ENCODE measurements at places on chromosomes 2 and 18. TPM values are rescaled to one million over a fixed set of nuclear protein-coding genes. Genes with fewer than 3 reads are reported as not detected.
A peak's percentile ranks its signal among the peaks of the same experiment; 100 is the strongest.

Gene FBXO15
- total RNA-seq, result 2.2 TPM

Gene PTH2R
- total RNA-seq, result not detected

DNA sequence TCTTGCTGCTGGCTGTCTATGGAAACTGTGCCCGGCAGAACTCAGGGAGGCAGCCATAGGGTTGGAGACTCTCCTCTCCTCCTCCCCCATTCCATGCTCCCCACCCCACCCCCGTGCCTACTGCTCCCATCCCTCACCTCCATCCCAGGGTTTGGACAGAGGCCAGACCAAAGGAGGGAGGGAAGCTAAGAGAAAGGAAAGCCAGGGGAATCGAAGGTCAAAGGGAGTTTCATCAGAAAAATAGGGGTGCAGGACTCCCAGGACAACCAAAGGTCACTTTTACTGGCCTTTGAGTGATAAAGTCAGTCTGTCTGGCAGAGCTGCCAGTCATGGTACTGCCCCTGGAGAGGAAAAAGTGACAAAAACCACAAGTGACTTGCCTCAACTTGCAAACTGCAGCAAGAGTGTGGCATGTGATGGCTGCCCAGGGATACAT lies 187.3 kb upstream of the CTAGE1 start:
- DNase-seq, result no peak

- DNase-seq, result peak; percentile 62
Observed at GRCh38 chr2:86079981-86080911, 25.4 kb downstream of the POLR1A start.

DNA sequence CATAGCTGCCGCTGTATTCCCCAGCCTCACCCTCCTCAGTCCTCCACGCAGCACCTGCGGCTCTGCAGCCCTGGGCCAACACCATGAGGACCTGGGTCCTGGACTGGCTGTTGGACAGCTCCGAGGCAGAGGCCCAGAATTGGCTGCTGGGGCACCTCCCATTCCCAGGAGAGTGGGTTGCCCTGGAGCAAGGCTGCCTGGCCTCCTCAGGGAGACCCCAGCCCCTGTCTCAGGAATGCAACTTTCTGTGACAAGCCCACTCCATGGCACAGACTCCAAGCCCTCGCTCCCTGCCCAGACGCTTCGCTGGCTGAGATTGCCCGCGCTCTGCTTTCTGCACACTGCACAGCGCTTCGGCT lies 33.0 kb downstream of the CYP26B1 start:
- no peak for DNase-seq

DNA sequence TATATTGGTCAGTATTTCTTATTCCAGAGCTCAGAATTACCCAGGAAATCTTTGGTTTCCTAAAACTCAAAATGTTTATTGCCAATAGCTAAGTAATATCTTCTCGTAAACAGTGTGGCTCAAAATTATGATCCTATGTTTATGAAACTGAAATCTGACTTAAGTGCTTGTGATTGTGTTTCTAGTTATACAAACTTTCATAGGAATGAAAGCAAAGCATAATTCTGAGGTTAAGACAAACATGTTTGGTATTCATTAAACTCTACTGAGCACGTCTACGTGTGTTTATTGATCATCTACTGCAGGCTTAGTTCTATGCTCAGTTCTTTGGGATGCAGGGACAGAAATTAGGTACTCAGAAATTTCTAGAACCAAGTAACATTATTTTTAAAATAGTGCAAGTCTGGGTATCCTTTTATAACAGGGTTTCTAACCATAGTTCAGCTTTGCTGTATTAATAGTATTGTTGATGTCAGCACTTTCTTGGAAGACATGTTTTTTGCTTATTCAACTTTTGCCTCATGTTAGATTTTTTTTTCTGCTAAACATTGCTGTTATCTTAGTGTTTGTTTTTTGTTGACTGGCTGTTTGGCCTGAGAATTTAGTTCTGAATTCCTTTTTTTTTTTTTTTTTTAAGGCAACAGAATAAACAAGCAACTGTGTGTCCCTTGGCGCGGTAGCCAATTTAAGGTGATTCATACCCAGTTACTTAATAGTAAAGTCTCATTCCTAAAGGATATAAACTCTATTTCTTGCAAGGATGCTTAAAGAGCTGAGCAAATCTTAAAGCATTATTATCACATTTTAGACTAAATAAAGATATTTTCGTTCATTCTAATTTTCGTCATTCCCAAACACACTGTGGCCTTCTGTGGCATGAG lies 31.3 kb downstream of the PTPRM start:
- DNase-seq, result peak; percentile 38

- DNase-seq, result no peak
Observed at GRCh38 chr2:210388148-210388547, 73.2 kb upstream of the MYL1 start.

Gene ODC1
- 40.5 TPM for total RNA-seq

GRCh38 chr18:23032030-23032582 lies 99.0 kb downstream of the RBBP8 start:
- no peak for DNase-seq

GRCh38 chr18:12883372-12883683 lies 709 bp downstream of the PTPN2 start:
- no peak for DNase-seq

- no peak for DNase-seq
Observed at GRCh38 chr2:48984922-48985321, 169.4 kb downstream of the FSHR start.

- DNase-seq, result no peak
Observed at GRCh38 chr2:112541315-112542122, 746 bp upstream of the POLR1B start.

Gene TDRD15
- 1.9 TPM for total RNA-seq

- no peak for DNase-seq
Observed at GRCh38 chr2:217993138-217993537, 9.7 kb downstream of the TNS1 start.

DNA sequence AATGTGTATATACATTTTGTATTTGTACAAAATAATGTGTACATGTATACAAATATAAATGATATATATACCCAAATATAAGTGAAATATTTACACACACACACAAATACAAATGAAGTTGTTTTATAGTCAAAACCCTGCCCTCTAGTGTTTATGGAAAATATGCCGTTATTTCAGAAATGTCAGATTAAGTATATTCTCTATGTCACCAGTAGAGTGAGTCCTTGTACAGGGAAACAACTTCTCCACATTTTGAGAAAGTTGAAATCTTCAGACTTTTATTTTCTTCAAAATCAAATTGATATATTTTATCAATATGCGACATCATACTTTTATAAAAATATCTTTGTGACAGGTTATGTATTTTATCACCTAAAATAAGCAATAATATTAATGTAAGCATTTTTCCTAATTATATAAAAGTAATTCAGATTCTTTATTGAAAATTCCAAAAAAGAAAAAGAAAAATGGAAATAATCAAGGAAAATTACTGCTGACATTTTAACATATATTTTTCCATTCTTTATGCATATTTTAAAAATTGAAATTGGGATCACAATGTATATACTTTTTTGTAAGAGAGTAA lies 22.4 kb downstream of the ARL6IP6 start:
- no peak for DNase-seq

Gene CEBPZ
- total RNA-seq, result 29.2 TPM

DNA sequence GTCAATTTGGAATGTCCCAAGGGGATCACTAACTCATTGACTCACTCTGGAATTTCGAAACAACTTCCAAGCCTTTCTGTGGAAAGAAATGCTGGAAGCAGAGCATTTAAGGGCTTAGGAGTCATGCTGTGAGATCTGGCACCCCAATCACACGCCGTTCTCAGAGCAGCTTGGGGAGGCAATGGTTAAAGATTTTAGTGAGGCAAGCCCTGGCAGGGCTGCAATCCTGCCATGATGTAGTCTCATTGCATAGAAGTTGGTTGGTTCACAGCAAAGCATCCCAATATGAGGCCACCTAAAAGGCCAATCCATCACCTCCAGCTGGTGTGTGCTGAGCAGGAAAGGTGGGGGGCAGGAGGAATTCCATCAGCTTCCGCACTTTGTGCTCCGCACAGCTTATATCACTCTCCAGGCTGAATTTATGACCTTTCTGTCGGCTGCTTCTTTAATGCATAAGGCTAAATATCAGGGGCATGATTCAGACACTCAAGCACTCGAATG lies 1043.9 kb upstream of the POU3F3 start:
- DNase-seq, result no peak

Gene INPP4A
- 52.9 TPM for total RNA-seq

Gene IGFBP5
- total RNA-seq, result 10.0 TPM

GRCh38 chr2:206988884-206989283 lies 49.6 kb downstream of the CPO start:
- DNase-seq, result no peak

Gene ADRA2B
- total RNA-seq, result 0.55 TPM

- no peak for DNase-seq
Observed at GRCh38 chr2:131566371-131566770, 38.7 kb downstream of the CCDC74A start.

GRCh38 chr18:12376034-12376753 lies 833 bp downstream of the AFG3L2 start:
- peak; percentile 22 for DNase-seq

GRCh38 chr2:146246736-146247523 lies 1597.9 kb upstream of the ACVR2A start:
- no peak for DNase-seq

GRCh38 chr2:113276761-113277425 lies 1.8 kb downstream of the PAX8 start:
- no peak for DNase-seq

DNA sequence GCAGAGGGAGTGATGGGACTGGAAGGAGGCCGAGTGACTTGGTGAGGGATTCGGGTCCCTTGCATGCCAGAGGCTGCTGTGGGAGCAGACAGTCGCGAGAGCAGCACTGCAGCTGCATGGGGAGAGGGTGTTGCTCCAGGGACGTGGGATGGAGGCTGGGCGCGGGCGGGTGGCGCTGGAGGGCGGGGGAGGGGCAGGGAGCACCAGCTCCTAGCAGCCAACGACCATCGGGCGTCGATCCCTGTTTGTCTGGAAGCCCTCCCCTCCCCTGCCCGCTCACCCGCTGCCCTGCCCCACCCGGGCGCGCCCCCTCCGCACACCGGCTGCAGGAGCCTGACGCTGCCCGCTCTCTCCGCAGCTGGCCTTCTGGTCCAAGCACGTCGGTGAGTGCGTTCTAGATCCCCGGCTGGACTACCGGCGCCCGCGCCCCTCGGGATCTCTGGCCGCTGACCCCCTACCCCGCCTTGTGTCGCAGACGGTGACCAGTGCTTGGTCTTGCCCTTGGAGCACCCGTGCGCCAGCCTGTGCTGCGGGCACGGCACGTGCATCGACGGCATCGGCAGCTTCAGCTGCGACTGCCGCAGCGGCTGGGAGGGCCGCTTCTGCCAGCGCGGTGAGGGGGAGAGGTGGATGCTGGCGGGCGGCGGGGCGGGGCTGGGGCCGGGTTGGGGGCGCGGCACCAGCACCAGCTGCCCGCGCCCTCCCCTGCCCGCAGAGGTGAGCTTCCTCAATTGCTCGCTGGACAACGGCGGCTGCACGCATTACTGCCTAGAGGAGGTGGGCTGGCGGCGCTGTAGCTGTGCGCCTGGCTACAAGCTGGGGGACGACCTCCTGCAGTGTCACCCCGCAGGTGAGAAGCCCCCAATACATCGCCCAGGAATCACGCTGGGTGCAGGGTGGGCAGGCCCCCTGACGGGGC lies 4.6 kb downstream of the PROC start:
- DNase-seq, result no peak

DNA sequence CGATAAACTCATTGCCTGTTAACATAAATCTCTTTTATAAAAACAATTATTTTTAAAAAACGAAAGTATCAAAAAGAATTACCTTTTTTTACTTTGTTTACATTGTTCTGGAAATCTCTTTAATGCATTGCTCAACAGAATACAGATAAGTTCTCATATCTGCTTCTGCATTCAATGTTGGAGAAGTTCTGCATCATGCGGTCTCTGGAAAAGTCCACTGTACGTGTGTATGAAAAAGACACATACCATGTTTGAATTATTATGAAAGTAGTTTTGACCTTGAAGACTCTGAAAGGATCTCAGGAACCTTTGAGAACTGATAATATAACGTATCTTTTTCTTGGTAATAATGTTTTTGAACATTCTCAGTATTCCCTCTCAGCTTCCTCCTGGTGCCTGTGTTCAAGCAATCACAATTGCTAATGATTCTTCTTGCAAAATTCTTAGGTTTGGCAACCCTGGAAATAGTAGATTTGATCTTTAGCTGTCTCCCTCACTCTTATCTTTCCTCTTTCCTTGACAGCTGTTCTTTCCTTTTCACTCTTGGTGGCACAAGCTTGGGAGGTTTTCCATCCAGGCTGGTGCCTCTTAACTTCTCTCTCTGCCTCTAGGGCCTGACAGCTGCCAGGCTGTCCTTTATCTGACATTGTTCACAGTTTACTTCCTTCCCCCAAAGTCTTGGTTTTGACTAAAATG lies 12.4 kb upstream of the IL1R1 start:
- DNase-seq, result no peak

DNA sequence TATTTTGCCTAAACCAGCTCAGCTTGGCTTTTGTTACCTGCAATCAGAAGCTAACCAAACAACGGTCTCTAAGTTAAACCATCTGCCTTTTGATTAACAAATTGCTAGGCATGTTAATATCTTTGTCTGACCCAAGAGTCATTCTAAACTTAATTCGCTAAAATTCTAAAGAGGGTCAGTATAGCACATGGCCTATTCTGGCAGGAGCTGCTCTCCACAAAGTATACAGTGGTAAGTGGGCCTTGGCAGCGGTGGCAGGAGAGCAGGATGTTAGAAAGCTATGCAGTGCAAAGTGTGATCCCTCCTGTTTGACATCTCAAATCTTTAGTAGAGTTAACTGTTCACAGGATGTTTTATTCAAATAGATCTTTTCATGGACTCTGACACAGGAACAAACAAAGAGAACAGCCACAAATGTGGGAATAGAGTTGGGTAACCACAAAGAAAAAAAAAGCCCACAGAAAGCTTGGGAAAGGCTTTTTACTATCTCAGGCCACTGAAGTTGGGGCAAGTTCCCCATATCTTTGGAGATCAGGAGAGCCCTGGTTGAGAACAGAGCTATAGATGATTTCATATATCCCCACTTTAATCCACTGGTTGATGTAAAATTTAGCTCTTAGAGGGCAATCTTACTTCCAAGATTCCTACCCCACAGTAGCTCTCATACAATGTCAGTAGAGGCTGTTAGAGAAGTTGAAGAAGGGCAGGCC lies 10.6 kb downstream of the CFAP210 start:
- no peak for DNase-seq
